ENCODE measurements at places on chromosomes 4 and X.

- DNase-seq = no peak
These were observed 10.6 kb upstream of the HMX1 start for GRCh38 chr4:8882239-8882638.

DNA sequence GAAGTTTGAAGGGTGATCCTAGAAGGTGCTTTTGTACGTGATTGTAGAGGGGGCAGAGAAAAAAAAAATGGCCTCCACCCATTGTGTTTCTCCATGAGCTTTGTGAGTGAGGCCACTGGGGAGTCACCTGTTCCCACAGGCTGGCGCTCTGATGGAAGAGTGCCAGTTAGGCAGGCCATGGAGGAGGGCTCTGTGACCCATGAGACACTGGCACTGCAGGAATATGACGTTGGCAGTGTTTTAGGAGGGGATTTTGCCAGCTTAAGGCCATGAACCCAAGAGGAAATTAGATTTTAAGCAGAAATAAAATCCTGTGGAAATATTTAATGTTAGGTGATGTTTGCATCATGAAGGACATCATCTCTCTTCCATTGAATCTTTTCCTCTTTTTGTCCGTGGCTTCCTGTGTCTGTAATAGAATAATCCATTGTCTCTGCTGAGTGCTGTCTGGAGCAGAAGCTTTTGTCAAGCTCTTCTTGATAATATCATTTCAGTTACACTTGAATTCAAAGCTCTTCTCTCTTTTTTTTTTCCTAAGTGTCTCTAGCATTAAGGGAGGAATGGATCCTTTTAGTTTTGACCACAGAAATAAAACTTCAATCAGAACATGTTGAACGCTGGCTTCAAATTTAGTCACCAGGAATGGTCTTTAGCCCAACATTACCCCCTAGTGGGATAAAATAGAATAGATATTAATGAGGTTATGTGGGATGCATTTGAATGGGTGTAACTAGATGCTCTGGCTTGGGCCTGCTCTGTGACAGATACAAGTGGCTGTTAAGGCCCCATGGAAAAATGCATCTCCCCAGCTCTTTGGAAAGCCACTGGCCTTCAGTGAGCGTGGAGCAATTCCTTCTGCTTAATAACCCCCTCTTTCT is 41.0 kb upstream of the UCP1 start:
- DNase-seq = peak; percentile 32

DNA sequence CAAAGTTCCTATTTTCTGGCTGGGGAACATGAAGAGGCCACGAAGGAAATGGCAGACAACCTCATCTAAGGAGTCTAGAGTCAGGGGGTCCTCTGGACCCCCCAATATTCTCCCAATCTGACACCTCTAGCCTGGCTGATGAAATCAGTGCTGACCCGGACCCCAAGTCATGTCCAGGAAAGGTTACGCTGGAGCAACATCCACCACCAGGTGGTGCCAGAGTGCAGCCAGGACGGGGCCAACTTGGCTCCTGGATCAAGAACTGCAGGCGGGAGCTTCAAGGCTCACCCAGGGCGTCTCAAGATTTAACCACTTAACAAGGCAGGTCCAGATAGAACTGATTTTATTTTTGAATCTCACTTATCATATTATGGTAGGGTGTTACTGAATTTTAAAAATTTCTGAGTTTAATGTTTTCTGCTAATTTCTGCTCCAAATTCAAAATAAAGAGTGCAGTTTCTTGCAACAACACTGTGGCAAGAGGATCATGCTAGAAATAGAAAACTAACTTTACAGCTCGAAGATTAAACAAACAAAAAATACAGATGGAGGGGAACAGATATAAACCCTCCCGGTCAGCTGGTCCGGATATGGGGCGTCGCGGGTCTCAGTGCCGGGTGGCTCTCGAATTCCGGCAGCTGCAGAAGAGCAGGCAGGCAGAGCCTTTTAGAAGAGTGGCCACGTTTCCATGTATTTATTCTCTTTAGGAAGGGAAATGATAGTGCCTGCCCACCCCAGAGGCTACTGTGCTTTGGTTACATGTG is 135.5 kb downstream of the AFAP1 start:
- DNase-seq = peak; percentile 51

DNA sequence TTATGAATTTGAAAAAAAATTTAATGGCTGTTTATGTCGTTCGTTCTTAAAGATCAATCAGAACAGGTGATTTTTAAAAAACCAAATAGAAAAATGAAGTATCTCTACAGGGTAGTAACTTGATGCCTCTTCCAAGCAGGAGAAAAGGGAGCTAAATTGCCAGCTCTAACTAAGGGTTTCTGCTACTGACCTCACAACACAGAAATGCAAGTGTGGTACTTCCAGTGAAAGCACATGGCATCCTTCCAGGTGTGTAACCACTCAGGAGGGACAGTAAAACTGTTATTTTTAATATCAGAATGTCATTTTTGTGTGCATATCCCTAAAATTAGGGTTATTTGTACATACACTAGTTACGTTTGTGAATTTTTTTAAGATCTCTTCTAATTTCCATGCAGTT is 116.8 kb upstream of the ZCCHC13 start:
- no peak for DNase-seq

- DNase-seq = no peak
These were observed 280.5 kb downstream of the TLL1 start for GRCh38 chr4:166153548-166153947.

GRCh38 chrX:70168238-70169188 is 8.8 kb upstream of the DGAT2L6 start:
- DNase-seq = no peak

DNA sequence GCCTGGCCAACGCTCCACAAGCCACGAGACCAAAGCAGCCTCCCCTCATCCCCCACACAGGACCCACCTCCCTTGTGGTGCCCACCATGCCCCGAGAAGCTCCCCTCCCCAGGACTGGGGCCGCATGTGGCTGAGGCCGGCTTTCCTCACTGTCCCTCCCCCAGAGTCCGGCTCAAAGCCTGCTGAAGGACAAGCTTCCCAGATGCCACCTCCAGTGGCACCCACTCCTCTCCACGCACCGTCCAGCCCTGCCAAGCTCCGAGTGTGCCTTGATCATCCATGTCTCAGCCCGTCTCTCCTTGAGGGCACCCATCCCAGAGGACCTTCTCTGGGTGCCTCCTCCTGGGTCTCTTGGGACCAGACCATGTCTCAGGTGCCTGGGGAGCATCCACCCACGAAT is 58.8 kb upstream of the MXD4 start:
- DNase-seq = no peak

DNA sequence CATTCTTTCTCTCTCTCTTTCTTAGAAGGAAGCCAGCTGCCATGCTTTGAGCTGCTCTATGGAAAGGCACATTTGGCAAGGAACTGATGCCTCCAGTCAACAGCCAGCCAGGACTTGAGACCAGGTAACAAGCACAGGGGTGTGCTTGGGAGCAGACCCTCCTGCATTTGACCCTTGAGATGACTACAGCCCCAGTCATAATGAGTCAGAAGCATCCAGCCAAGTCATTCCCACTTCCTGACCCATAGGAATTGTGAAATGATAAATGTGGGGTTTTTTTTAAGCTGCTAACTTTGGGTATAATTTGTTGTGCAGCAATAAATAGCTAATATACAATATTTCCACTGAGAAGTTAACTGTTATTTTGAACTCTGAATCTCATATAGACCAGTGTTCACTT is 446.9 kb downstream of the GRXCR1 start:
- no peak for DNase-seq

DNA sequence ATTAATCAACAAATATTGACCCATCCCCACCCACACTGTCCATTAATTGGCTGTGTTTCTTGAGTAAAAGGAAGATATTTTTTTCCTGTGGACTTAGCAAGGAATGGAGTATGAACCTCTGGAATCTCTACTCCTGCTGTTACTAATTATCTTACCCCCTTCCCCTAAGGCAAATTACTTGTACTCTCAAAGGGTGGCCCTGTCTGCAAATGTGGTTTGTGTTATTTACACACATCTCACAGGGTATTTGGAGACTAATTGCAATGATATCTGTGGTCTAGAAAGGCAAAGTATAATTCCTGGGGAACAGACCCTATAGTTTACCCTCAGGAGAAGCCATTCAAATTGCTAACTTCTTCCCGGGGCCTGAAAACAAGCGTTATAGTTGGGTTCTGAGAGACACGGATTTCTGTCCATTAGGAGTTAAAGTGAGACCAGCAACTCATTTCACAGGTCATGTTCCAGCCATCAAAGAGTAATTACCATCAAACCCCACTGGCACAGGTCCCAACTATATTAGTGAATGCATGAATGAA is 133.0 kb upstream of the RASGEF1B start:
- no peak for DNase-seq

GRCh38 chrX:136961594-136962135 is 72.1 kb downstream of the GPR101 start:
- DNase-seq = no peak

DNA sequence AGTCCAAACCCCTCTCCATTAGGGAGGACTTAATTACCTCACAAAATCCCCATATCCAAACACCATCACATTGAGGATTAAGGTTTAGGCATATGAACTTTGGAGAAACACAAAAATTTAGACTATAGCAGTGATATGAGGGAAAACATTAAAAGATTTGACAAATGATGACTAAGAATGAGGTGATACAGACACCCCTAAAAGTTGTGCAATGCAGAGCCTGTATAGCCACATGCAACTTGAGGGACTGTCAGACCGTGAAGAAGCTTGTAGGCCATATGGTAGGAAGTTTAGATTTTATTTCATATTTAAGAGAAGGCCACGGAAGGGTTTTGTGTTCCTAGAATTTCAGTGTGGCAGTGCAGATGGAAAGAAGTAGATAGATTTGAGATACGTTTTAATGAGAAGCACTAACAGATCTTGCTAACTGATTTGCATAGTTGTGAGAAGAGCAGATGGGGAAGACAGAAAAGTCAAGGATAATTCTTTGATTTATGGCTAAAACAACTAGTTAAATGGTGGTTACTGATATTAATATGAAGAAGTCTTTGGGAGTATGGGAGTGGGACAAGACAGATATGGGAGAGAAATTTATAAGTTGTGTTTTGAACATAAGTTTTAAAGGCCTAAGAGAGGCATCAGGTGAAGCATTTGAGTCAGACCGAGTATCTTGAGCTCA is 5.5 kb upstream of the FIP1L1 start:
- no peak for DNase-seq

DNA sequence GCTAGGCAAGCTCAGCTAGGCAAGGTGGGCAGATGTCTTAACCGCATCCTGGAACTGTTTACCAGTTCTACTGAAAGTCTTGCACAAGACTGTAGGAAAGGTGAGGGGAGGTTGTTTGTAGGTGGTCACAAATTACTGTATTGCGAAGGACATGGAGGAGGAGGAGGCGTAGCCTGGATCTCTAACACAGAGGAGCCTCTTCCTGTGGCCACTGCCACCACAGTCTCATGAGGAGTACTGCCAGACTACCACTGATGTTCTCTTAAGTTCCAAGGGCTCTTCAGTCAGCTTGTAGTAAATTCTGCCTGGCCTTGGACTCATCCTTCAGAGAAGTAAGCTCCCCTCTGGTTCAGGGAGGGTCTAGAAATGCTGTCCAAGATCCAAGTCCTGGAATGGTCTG is 258.6 kb downstream of the FAT4 start:
- DNase-seq = peak; percentile 15

DNA sequence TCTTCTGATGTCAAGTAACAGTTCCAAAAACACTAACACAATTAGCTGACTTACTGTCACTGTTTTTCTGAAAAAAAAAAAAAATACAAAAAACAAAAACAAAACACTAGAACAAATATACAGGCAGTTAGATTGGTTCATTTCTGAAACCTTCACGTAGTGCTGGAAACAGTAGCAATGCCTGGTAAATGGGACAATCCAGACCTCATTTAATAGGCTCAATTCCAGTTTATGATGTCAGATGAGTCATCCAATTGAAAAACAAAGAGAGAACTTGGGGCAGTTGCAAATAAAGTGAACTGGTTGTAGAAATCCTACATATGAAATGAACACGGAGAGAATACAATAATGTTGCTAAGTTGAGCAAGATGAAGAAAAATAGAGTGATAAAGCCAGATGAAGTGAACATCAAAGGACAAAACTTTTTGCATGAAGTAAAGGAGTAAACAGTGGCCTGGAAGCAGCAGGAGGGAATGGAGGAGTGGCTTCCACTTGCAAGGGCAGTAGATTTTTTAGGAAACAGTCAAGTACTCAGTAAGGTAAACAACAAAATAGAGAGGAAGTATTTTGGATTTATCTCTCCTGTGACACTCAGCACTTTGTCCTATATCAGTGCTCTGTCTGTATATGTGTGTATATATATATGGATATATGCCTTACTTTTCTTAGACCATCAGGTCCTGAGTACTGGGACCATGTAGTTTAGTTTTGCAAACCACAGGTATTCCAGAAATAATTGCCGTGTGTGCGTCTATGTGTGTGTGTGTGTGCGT is 39.3 kb upstream of the MAGEA10 start:
- DNase-seq = no peak

DNA sequence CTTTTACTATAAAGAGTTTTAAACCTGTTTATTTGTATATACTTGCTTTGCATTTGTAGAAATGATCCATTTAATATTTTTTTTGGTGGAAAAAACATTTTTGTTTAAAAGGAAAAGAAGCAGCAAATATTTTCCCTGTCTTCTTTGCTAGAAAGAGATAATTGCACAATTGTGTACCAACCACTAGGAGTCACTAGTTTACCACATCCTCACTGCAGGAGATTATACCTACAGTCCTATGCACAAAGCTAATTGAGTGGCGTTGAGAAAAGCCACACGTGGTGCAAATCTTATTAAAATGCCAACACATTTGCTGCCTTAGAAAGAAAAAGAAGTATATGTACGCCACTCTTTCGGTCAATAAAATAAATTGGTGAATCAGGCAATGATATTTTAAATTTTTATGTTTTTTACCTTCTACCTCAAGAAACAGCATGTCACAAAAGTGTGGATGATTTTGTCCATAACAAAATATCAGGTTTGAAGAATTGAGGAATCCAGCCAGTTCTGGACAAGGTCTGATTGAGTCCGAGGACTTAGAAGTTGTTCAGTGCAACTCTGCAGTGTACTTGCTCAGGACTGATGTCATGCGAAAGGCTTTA is 102.9 kb downstream of the GRXCR1 start:
- peak; percentile 30 for DNase-seq

GRCh38 chrX:84729408-84729807 is 227.2 kb upstream of the HDX start:
- DNase-seq = no peak

GRCh38 chr4:71549516-71550160 is 210.8 kb downstream of the SLC4A4 start:
- DNase-seq = no peak

All from Jurkat, Clone E6-1 (cell line).